ENCODE measurements at places on chromosomes 7 and 10. TPM values are rescaled to one million over a fixed set of nuclear protein-coding genes. Genes with fewer than 3 reads are reported as not detected.

SNX10 gene
- 9.9 TPM for total RNA-seq

PTPN20 gene
- not detected for total RNA-seq

CHST3 gene
- total RNA-seq: 5.7 TPM

SUFU gene
- total RNA-seq: 9.4 TPM

HOXA5 gene
- total RNA-seq: not detected

LRRC17 gene
- total RNA-seq: 3.0 TPM

MPP7 gene
- 9.8 TPM for total RNA-seq

C10orf62 gene
- not detected for total RNA-seq

Measured in H1 (cell line).